ENCODE measurements at places on chromosomes 2 and 18.

DNA sequence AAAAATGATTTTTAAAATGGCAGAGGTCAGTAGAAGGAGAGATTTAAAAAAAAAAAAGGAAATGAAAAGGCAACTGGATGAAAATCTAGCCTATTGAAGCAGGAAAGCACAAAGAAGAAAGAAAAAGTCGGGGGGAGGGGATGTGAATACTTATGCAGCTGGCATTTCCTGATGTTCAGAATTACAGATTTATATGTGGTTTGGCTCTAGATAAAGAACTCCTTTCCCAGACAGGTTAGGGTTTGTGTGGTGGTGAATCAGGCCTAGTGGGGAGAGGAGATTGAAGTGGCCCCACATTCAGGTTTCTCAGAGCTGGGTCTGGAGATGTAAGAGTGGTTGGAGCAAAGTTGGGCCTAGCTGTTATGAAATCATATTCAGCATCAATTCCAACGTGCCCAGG, 394.4 kb downstream of the FIGN start:
- DNase-seq, result no peak

- no peak for DNase-seq
These were observed 65.6 kb upstream of the SCN1A start for GRCh38 chr2:166193407-166193806.

GRCh38 chr2:213087040-213087439, 64.4 kb downstream of the IKZF2 start:
- no peak for DNase-seq

GRCh38 chr2:178268435-178268834, 74.1 kb downstream of the OSBPL6 start:
- no peak for DNase-seq

DNA sequence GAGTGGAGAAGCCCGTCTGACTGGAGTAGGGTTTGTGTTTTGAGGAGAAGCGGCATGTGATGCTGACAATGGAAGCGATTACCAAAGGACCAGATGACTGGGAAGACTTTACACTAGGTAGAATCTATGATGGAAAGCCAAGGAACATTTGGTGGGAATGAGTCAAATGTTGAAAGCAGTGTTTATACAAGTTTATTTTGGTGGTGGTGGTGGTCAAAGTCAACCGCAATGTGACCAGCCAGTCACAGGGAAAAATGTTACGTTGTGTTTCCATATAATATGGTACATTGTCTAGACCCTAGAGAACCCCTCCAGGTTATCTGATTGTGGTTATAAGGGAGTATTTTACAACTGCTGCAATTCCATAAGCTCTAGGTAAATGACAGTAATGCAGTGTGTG, 216.8 kb downstream of the PID1 start:
- no peak for DNase-seq
